Activated CD4-positive, alpha-beta T cell treated with anti-CD3 and anti-CD28 coated beads, Interleukin-2, amount 10 ng/mL, durations not matched to agents 7 days and 5 days (primary cell): ENCODE measurements at places on chromosomes 4 and X. TPM values are rescaled to one million over a fixed set of nuclear protein-coding genes. Genes with fewer than 3 reads are reported as not detected.

- H3K4me3 ChIP-seq = no peak overlapping the region
- H3K27ac ChIP-seq = no peak overlapping the region
- no peak for DNase-seq
These were observed 403.3 kb downstream of the HNRNPD start for GRCh38 chr4:81970454-81970853.

DNA sequence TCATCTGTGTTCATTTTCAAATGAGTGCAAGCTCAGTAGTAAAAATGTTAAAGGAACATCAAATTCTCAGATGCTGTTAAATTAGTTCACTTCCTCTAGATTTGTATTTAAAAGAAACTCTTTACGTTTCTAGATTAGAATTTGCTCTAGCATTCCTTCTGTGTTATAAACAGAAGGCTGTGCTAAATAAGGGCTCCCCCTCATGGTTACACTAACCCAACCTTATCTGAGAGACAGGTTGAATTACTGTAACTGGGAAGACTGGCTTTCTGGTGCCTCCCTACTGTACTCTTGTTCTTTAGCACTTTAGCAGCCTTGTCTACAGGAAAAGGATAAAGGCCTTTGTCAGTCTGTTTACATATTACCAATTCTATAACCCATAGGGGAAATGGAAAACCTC, 56.8 kb downstream of the RXFP1 start:
- H3K27ac ChIP-seq = no peak overlapping the region
- H3K36me3 ChIP-seq = no peaks in the 10 kb centered on the region
- no peaks in the 10 kb centered on the region for H3K27me3 ChIP-seq
- H3K4me3 ChIP-seq = no peak overlapping the region

GRCh38 chr4:96471956-96472867, 632.3 kb downstream of the PDHA2 start:
- H3K27me3 ChIP-seq = no peaks in the 10 kb centered on the region
- H3K4me3 ChIP-seq = no peak overlapping the region
- DNase-seq = no peak
- no peak overlapping the region for H3K27ac ChIP-seq
- no peaks in the 10 kb centered on the region for H3K36me3 ChIP-seq
- H3K4me1 ChIP-seq = no peaks in the 10 kb centered on the region

YY2 gene
- total RNA-seq = 2.0 TPM

DNA sequence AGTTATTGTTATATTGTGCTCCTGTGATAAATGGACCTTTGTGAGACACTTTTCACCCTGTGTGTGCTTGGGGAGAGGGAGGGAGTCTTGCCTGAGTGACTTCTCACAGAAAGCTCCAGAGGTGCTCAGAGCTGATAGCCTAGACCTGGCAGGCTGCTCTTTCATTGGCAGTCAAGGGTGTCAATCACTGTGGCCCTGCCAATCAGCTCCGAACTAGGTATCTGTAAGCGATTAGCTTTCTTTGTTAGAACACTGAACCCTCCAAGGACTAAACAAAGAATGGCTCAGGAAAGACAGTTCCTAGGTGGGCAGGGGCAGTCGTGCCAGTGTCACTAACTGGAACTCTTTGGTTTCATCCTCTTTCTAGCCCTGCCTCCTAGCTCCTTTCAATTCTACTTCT, 2.7 kb upstream of the NALF2 start:
- H3K27ac ChIP-seq = no peak overlapping the region
- H3K36me3 ChIP-seq = no peaks in the 10 kb centered on the region
- peaks cover 10% of the 10 kb centered on the region for H3K27me3 ChIP-seq

DNA sequence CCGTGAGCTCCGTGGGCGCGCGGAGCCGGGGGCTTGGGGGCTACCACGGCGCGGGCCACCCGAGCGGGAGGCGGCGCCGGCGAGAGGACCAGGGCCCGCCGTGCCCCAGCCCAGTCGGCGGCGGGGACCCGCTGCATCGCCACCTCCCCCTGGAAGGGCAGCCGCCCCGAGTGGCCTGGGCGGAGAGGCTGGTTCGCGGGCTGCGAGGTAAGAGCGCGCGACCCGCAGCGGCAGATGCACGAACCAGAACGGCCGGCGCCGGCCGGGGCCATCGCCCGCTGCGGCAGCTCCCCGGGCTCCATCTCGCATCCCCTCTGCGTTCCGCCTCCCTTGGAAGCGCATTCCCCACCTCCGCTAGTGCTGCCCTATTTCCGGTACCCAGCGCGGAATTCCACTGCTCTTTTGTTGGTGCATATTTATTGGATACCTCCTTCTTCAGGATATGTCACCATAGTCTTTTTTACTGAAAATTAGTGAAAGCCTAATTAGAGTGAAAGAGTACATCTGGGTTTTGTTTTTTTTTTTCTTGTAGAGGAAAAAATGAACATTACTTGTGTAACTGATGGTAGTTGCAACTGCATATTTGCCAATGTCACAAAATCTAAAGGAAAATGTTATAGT, 797 bp downstream of the PKD2 start:
- peaks cover 12% of the 10 kb centered on the region for H3K27me3 ChIP-seq
- H3K4me1 ChIP-seq = peaks cover 44% of the 10 kb centered on the region
- H3K27ac ChIP-seq = peak overlapping the region; percentile 83
- peaks cover 8% of the 10 kb centered on the region for H3K36me3 ChIP-seq

- H3K27ac ChIP-seq = no peak overlapping the region
- DNase-seq = no peak
These were observed 35.0 kb upstream of the MYOZ2 start for GRCh38 chr4:119100655-119101054.

DNA sequence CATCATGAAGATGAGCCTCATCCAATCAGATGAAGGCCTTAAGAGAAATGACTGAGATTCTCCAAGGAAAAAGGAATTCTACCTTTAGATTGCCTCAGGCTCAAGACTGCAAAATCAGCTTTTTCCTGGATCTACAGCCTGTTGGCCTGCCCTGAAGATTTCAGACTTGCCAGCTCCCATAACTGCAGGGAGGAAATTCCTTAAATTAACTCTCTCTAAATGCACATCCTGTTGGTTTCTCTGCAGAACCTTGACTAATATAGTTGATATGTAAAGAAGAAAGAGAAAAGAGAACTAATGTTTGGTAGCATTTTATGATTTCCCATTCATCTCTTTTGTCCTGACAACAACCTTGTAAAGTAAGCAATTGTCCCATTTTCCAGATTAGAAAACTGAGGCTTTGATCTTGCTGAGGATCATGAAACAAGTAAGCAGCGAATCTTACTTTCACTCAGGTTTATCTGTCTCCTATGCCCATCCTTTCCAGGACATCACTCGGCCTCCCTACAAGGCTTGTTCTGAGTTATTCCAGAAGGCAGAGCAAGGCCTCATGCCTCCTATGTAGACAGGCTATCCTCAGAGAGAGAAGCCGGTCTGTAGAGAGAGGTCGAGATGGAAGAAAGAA, 115.0 kb upstream of the LDB2 start:
- no peak overlapping the region for H3K27ac ChIP-seq
- H3K4me3 ChIP-seq = no peak overlapping the region
- no peaks in the 10 kb centered on the region for H3K36me3 ChIP-seq
- H3K27me3 ChIP-seq = peaks cover 7% of the 10 kb centered on the region

- H3K27me3 ChIP-seq = no peaks in the 10 kb centered on the region
- H3K4me1 ChIP-seq = no peaks in the 10 kb centered on the region
These were observed 89.0 kb upstream of the C4orf50 start for GRCh38 chr4:6107114-6107791.

DNA sequence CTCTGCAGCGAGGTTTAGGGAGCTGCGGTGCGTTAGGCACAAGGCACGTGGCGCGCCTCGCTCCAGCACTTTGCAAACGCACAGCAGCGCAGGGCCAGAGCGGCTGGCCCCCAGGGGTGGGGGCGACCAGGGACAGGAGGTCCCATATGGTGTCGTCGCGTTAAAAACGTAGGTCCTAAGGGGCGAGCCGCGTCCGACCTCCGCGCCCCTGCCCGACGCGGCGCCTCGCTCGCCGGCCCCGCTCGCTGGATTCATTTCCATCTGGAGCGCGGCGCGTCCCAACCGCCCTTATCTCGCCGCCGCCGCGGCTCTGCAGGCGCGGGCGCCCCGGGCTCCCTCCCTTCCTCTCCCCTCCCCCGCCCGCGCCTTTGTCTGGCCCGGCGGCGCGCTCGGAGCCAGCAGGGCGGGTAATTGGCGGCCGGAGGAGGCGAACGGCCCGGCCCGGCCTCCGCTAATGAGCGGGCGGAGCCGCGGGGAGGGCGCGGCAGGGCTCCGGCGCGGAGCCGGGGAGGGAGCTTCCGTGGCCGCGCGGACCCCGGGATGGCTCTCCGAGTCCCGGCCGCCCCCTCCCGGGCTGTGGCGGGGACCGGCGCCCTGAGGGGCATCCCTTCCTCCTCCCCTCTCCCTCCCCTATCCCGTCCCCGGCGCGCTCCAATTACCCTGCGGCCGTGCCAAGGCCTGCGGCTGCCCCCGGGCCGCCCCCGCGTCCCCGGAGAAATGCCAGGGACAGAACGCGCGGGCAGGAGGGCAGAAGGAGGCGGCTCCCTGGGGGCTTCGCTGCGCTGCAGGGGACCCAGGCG, 409.0 kb downstream of the BCOR start:
- H3K27me3 ChIP-seq = peaks cover 28% of the 10 kb centered on the region
- no peak overlapping the region for H3K27ac ChIP-seq
- peak; percentile 6 for DNase-seq
- H3K36me3 ChIP-seq = no peaks in the 10 kb centered on the region
- H3K4me1 ChIP-seq = no peaks in the 10 kb centered on the region

IL2RG gene
- total RNA-seq = 447 TPM

DNA sequence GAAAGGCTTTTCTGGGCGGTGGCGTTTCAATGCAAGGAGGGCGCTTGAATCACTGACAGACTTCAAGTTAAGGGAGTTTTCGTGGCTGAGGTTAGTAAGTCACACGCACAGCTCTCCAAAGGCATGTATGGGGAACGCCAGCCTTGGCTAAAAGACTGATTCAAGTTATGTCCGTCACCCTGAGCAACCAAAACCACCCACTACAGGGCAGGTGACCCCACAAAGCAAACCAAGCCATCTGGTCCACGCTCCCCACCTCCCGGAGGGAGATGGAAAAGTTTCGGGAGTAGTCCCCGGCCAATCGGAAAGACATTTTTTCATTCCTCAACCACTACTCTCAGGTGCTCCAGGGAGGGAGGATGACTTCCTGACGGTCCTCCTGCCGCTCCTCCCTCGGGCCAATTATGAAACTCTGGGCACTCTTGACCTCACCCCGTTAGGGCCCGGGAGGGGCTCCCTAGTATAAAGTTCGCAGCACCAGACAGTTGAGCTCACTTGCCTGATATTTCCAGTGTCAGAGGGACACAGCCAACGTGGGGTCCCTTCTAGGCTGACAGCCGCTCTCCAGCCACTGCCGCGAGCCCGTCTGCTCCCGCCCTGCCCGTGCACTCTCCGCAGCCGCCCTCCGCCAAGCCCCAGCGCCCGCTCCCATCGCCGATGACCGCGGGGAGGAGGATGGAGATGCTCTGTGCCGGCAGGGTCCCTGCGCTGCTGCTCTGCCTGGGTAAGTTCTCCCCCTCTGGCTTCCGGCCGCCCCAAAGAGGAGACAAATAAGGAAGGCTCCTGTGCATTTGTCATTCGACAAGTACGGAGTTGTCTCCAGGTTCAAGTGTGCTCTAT, at the start of gene EREG:
Gene EREG (plus strand): TSS at position 494 of the 840 bp plus-strand sequence. CDS start 164 bp downstream, at position 658.
- no peaks in the 10 kb centered on the region for H3K36me3 ChIP-seq
- H3K4me3 ChIP-seq = peak within 1 kb of the TSS; percentile 41
- DNase-seq = peak; percentile 33
- no peak within 1 kb of the TSS for H3K27ac ChIP-seq
- H3K27me3 ChIP-seq = peaks cover 35% of the 10 kb centered on the region

IL1RAPL1 gene
- not detected for total RNA-seq

DNA sequence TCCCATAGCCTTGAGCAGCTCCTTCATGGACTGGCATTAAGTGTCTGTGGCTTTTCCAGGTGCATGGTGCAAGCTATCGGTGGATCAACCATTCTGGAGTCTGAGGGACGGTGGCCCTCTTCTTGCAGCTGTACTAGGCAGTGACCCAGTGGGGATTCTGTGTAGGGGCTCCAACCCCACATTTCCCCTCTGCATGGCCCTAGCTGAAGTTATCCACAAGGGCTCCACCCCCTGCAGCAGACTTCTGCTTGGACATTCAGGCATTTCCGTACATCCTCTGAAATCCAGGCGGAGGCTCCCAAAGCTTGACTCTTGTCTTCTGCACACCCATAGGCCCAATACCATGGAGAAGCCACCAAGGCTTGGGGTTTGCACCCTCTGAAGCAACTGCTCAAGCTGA, 89.3 kb upstream of the PGRMC2 start:
- H3K27me3 ChIP-seq = no peaks in the 10 kb centered on the region
- H3K4me3 ChIP-seq = no peak overlapping the region
- H3K36me3 ChIP-seq = no peaks in the 10 kb centered on the region
- H3K4me1 ChIP-seq = no peaks in the 10 kb centered on the region

PTPN13 gene
- 2.0 TPM for total RNA-seq

- H3K27me3 ChIP-seq = peaks cover 11% of the 10 kb centered on the region
- H3K4me1 ChIP-seq = no peaks in the 10 kb centered on the region
These were observed 31.6 kb downstream of the SYNPO2 start for GRCh38 chr4:118920247-118920646.

- H3K27ac ChIP-seq = no peak overlapping the region
- H3K4me1 ChIP-seq = no peaks in the 10 kb centered on the region
- no peaks in the 10 kb centered on the region for H3K36me3 ChIP-seq
- DNase-seq = no peak
These were observed 57.4 kb downstream of the PSAPL1 start for GRCh38 chr4:7377223-7377865.

MGARP gene
- 0.25 TPM for total RNA-seq

DNA sequence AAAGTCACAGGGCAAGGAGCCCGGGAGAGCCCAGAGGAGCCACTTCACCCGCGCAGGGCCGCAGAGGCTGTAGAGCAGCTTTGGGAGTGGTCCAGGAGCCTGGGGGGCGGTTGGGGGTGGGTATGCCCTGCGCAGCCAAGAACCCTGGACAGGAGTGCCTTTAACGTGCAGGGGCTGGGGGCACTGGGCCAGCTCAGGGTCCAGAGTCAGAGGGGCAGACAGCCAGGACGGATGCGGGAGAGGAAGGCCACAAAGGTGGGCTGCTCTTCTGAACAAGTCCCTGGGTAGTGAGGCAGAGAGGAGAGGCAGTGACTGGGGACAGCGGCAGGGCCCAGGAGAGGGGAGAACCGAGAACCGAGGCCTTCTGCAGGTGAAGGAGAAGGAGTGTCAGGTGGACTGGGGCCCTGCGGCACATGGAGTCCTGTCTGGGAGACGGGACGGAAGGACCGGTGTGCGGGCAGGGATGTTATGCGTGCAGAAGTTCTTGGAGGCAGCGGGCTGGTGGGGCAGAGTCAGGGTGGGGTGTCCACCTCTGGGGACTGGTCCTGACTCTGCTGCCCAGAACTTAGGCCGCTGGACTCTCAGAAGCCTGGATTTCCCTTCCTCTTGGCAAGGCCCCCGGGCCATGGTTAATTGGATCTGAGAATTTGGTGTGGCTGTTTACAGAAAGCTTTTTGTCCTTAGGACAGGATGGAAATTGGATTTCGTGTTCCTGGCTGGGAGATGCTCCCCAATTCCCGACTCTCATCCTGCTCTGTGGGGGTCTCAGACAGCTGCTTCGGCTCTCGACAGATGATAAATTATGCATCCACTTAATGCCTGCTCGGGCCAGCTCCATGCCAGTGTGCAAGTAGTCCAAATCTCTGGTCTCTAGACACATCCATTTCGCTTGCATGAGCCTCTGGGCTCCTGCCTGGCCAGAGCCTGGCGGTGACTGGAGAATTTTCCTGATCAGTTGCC, 31.9 kb downstream of the ADRA2C start:
- no peaks in the 10 kb centered on the region for H3K27me3 ChIP-seq
- H3K4me3 ChIP-seq = no peak overlapping the region
- DNase-seq = no peak
- H3K4me1 ChIP-seq = no peaks in the 10 kb centered on the region

- H3K27ac ChIP-seq = no peak overlapping the region
- DNase-seq = no peak
- no peak overlapping the region for H3K4me3 ChIP-seq
- no peaks in the 10 kb centered on the region for H3K36me3 ChIP-seq
- H3K27me3 ChIP-seq = no peaks in the 10 kb centered on the region
These were observed 21.3 kb upstream of the SOX3 start for GRCh38 chrX:140526171-140526570.

CFP gene
- 25.9 TPM for total RNA-seq
